Activated T-helper 17 cell treated with anti-CD3 and anti-CD28 coated beads, Interleukin-2, amount 50 U/mL, for 72 hours (primary cell): ENCODE measurements at places on chromosomes 7 and 10. TPM values are rescaled to one million over a fixed set of nuclear protein-coding genes. Genes with fewer than 3 reads are reported as not detected.

DNA sequence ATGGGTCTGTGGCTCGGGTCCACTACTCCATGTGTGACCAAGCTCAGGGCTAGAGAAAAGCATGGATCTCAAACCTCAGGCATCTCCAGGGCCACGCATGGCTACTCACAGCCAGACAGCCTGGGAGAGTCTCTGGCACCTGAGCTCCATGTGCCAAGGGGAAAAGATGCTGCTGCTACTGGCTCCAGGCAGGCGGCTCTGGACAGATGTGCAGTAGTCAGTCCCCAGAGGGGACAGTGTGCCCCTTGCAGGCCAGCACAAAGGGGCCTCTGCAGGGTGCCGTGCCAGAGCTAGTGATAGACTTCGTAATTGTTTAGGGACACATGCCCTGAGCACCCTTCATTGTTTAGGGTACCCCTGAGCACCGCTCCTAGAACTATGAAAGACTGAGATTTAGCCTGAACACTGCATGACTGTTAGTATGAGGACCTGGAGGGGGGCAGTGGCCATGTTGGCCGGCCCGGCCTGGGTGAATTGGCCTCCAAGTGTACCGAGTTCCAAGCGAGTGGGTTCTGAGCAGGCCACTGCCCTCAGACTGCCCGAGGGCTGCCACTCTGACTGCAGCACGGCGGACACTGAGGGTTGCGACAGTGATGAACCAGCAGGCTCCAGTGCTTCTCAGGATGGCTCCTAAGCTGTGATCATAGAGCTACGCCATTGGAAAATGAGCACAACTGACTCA, 80.7 kb downstream of the TCERG1L start:
- no peak for ATAC-seq

DNA sequence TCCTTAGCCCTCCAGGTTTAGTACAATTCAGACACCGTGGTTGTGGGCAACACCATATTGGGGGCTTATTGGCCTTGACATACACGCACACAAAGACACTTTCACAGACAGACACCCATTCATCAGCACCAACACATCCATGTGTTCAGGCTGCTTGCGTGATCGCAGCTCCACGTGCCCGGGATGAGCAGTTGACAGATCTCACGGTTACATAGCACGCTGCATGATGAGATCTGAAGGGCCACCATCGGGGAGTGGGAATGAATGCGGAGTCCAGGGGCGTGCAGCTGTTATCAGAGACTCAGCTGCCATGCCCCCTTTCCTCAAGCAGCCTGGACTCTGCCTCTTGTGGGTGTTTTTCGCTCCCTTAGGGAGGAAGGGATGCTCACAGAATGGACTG, 285.2 kb downstream of the USP6NL start:
- no peak for ATAC-seq

DNA sequence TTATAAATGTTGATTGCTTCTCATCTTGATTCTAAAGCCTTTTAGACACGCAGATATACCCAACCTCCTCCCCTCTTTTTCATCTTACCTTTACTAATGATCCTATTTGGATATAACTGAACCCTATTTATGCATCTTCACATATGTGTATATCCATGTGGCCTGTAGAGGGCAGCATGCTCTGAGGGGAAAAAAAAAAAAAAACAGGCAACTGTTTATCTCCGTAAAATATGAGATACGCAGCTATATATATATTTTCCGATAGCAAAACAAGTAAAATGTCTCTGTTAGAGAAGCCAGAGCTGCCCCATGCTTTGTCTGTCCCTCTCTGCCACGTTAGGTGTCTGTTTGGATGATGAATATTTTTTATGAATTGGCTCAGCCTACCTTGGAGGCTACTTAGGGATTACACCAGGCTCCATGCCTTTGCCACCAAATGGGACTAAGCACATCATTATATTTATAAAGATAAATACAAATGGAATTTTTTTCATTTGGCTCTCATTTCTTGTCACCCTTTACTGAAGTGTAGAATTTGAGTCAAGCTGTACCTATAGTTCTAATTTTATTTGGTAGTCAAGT, 174.8 kb upstream of the FZD1 start:
- peak; percentile 47 for ATAC-seq

GRCh38 chr7:66170309-66171231, 34.6 kb upstream of the TPST1 start:
- ATAC-seq: no peak

DNA sequence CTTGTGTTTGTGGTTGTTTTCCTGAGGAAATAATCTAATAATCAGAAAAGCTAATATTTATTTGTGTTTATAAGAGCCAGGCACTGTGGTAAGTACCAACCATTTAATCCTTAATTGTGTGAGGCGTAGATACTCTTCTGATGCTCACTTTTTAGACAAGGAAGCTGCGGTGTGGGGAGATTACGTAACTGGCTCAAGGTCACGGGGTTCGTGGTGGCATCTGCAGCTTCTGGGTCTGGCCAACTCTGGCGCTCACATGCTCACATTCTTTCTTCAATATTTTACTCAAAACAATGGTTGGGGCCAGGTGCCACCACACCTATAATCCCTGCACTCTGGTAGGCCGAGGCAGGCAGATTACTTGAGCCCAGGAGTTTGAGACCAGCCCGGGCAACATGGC, 77.6 kb downstream of the RALA start:
- no peak for ATAC-seq

DNA sequence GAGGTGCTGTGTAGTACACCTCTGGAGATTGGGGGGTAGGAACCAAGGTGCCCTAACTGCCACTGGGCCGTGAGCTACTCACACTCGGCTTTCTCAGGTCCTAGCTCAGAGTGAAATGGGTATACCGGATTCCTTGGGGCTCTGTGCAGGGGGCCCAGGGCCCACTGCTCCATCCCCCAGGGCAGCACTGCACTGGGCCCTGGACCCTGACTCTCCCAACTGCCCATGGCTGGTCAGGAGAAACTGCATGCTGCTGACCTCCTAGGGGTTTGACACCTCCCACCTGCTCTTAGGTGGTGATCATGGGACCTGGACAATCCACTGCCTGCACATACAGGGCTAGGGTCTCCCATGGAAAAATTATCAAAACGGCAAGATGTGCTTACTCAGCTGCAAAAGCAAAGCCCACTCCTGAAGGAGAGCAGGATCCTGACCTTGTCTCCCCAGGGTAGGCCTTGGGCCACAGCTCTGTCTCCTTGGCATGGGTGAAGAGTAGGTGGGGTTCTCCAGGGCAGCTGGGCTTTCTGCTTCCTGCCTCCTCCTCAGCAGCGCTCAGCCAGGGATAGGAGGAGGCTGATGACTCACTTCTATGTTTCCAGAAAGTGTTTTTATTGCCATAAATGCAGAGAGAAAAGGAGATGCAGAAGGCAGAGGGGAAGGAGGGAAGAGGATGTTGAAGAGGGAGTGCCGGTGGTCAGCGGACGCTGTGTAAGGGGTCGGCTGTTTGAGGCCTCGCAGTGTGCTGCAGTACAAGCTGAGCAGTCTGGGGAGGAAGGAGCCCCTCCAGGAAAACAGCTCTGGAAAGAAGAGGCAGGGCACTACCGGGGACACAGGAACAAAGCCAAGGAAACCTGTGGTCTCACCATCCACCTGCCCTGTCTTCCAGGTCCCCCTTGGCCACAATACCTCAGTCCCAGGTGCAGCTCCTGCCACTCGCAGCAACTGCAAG, 107.8 kb downstream of the ARHGAP22 start:
- ATAC-seq: no peak

GRCh38 chr7:13307040-13307439, 619.6 kb downstream of the ARL4A start:
- no peak for ATAC-seq

DNA sequence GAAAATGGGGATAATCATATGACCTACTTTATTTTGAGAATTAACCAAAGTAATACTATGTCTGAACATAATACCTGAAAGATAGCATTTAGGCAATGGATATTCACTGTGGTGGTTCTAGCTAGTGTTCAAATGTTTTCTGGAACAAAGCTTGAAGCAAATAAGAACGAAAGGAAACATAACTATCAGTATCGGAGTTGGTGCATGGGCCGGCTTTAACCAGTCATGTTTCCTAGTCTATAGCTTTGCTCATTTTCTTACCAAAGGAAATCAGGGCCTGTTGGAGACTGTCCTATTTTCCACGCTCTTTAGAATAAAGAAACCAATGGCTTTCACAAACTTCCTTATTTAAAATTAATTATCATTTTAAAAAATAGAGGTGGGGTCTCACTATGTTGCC, 8.9 kb downstream of the IL2RA start:
- peak; percentile 9 for ATAC-seq

The LRWD1 gene
- total RNA-seq: 14.8 TPM

The CFTR gene
- total RNA-seq: not detected

The UROS gene
- total RNA-seq: 23.0 TPM
